Activated CD8-positive, alpha-beta T cell treated with anti-CD3 and anti-CD28 coated beads for 36 hours (primary cell): ENCODE measurements at places on chromosomes 12 and 14. TPM values are rescaled to one million over a fixed set of nuclear protein-coding genes. Genes with fewer than 3 reads are reported as not detected.

TMPRSS12 gene
- not detected for total RNA-seq

- DNase-seq, result no peak
Measured at GRCh38 chr12:94267921-94268471, 119.6 kb downstream of the PLXNC1 start.

DEGS2 gene
- total RNA-seq, result 2.6 TPM

GRCh38 chr12:52925717-52926595 lies 21.1 kb upstream of the KRT8 start:
- DNase-seq, result no peak

GRCh38 chr12:43267818-43268217 lies 284.2 kb downstream of the ADAMTS20 start:
- DNase-seq, result no peak

TAS2R50 gene
- total RNA-seq, result not detected

DNA sequence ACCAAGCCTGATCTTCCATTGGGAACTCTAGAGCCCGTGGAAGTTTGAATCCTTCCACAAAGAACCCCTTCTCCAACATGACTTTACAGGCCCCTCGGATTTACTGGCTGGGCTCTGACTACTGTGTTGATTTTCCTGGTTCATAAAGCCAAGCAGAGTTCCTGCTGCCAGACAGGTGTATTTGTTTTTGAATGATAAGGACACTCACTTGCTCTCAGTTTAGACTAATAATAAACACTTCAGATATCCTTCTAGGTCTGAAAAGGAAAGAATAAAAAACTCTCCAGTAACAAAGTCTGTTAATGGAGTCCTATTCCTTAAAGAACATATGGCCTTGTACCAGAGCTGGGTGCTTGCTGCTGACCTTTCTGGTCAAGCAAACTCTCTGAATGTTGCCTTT lies 31.0 kb downstream of the SIX1 start:
- DNase-seq, result no peak

GRCh38 chr12:52444647-52445595 lies 7.0 kb downstream of the KRT6B start:
- DNase-seq, result no peak

APOF gene
- total RNA-seq, result not detected

GRCh38 chr14:99955826-99956455 lies 109.3 kb upstream of the EVL start:
- DNase-seq, result no peak

- no peak for DNase-seq
Measured at GRCh38 chr12:109178532-109178931, 62.1 kb downstream of the ACACB start.

GRCh38 chr14:74362361-74362915 lies 14.2 kb downstream of the VRTN start:
- DNase-seq, result peak; percentile 80

GRCh38 chr14:54535646-54536045 lies 25.9 kb downstream of the CGRRF1 start:
- DNase-seq, result no peak

OR11G2 gene
- not detected for total RNA-seq

- no peak for DNase-seq
Measured at GRCh38 chr12:50051101-50051806, 6.1 kb upstream of the ASIC1 start.

- DNase-seq, result peak; percentile 5
Measured at GRCh38 chr12:31362115-31362758, 36.3 kb upstream of the SINHCAF start.

DNA sequence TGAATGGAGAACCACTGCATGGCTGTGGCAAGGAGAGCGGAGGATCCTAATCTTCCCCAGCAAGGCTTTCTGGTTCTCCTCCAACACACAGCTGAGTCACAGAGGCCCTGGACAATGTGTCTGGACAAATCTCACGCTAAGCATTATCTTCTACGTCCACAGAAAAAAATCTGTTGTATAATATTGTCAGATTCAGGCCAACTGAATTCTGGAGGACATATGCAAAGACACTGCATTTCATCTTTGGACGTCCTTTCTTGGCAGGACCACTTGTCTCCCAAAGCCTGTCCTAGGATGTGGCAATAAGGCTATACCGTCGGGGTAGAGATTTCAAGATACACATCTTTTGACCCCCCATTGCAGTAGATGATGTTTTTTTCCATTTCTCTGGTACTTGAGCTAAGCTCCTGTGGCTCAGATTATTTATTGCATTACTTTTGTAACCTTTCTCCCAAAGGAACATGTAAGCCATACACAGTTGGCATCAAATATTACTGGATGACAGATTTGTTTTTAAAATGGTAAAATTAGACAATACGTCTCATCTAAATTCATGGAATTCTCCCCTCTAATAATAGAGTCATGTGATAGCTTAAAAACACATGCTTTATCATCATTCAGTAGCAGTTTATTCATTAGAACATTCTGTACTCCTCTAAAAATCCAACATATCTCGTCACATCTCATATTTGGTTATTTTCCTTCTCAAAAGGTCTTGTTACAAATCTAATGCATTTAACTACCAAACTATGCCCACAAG lies 19.4 kb downstream of the LMO3 start:
- no peak for DNase-seq
